Activated B cell treated with CpG ODN at 0.5 μM for 24 hours (primary cell): ENCODE measurements at places on chromosomes 5 and 9. TPM values are rescaled to one million over a fixed set of nuclear protein-coding genes. Genes with fewer than 3 reads are reported as not detected.

- H3K27ac ChIP-seq, result no peak overlapping the region
- no peak overlapping the region for H3K4me3 ChIP-seq
- peaks cover 32% of the 10 kb centered on the region for H3K27me3 ChIP-seq
- H3K36me3 ChIP-seq, result no peaks in the 10 kb centered on the region
Measured at GRCh38 chr5:1763548-1763911, 36.1 kb downstream of the MRPL36 start.

DNA sequence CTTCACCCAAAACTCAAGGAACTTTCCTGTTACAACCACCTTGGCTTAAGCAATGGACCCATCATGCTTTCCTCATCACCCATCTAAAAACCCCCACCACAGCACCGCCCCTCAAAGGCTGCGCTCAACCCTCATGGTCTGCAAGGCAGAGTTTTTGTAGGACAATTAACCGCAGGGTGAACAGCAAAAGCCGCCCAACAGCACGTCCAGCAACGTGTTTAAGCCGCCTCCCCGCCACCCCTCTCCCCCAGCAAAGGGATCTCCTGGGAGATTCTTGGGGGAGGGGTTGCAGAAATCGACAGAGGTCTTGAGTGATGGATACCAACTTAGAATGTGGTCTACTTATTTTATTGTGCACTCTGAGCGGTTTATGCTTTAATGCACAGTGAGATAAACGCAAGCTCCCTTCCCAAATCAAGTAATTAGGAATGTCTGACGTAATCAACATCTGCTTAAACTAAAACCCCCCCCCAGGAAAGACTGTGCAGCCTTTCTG lies 1.9 kb downstream of the ROR2 start:
- H3K36me3 ChIP-seq, result no peaks in the 10 kb centered on the region
- peaks cover 64% of the 10 kb centered on the region for H3K27me3 ChIP-seq
- peaks cover 9% of the 10 kb centered on the region for H3K4me1 ChIP-seq
- no peak overlapping the region for H3K27ac ChIP-seq
- H3K4me3 ChIP-seq, result no peak overlapping the region

- H3K27ac ChIP-seq, result no peak overlapping the region
- no peaks in the 10 kb centered on the region for H3K4me1 ChIP-seq
- H3K27me3 ChIP-seq, result peaks cover 44% of the 10 kb centered on the region
Measured at GRCh38 chr5:73374520-73375190, 73.9 kb downstream of the FOXD1 start.

- H3K4me1 ChIP-seq, result peaks cover 4% of the 10 kb centered on the region
- H3K27ac ChIP-seq, result no peak overlapping the region
- DNase-seq, result no peak
- no peak overlapping the region for H3K4me3 ChIP-seq
- H3K27me3 ChIP-seq, result no peaks in the 10 kb centered on the region
Measured at GRCh38 chr9:114791736-114792135, 14.1 kb downstream of the TNFSF15 start.

GRCh38 chr5:52017567-52017966 lies 634.3 kb downstream of the ISL1 start:
- H3K4me1 ChIP-seq, result no peaks in the 10 kb centered on the region
- no peaks in the 10 kb centered on the region for H3K36me3 ChIP-seq
- H3K27me3 ChIP-seq, result no peaks in the 10 kb centered on the region
- H3K27ac ChIP-seq, result no peak overlapping the region

- no peaks in the 10 kb centered on the region for H3K27me3 ChIP-seq
- no peak overlapping the region for H3K4me3 ChIP-seq
- H3K4me1 ChIP-seq, result peaks cover 1% of the 10 kb centered on the region
Measured at GRCh38 chr5:80275347-80275746, 19.5 kb upstream of the SERINC5 start.

DNA sequence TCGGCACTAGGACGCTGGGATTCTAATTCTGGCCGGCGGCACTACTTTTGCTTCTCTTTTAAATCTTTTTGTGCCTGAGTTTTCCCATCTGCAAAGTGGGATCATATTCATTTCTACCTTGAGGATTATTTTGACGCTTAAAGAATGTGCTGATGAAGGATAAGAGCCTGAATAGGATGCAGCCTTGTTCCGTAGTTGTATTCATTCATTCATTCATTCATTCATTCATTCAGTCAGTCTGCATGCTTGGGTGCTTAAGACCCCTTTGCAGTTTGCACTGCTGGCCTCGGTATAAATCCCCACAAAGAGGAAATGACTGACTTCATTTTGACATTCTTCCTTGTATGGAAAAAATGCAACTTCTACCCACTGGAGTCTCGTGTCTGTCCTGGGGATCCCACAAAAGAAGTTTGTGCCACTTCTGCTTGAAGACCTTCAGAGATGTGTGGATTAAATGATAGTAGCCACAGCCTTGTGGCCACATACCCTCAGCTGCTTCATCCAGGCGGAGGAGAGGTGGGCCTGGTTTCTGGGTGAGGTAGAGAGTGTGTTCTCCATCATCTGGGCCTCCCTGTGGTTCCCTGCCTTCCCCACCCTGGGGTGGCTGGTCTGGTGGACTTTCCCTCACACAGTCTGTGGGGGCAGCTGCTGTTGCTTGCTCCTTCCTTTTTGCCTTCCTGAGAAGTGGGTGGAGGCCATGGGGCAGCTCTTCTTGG lies 62.6 kb downstream of the PPARGC1B start:
- peaks cover 7% of the 10 kb centered on the region for H3K4me1 ChIP-seq
- no peak overlapping the region for H3K27ac ChIP-seq
- no peak overlapping the region for H3K4me3 ChIP-seq
- H3K27me3 ChIP-seq, result no peaks in the 10 kb centered on the region
- no peak for DNase-seq

DNA sequence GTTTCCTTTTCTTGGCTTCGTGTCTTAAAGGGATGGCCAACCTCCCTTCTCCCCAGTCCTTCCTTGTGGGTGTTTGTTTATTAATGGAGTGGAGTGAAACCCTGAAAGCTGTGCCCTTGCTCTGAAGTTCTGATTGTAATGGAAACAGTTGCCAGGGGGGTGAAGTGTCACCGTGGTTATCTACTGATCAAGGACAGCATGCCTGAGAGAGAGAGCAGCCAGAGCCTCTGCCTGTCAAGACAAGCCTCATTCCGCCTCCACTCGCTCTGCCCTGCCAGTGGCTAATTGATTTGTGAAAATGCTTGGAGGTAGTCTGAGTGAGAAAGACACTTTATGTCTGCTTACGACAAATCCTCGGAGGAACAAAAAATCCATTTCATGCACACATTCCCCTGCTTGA lies 143.7 kb upstream of the SLC30A5 start:
- no peak overlapping the region for H3K27ac ChIP-seq
- no peaks in the 10 kb centered on the region for H3K4me1 ChIP-seq
- H3K4me3 ChIP-seq, result no peak overlapping the region
- no peak for DNase-seq
- peaks cover 6% of the 10 kb centered on the region for H3K27me3 ChIP-seq

DNA sequence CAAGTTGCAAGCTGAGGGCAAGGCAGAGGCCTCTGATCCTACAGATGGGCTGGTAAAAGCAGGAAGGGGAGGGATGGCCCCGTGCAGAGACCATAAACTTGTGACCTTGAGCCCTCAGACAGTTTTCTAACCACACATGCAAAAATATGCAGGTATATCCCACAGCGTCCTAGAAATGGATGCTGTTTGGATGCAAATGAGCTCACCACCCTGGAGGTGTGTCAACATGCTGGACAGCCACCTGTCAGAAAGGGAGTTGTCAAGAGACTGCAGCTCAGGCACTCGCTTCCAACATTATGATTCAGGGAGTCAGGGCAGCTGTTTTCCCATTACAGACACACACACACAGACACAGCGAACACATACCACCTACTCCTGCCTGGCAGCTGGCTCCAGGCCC lies 97.3 kb upstream of the PANK3 start:
- DNase-seq, result no peak
- no peaks in the 10 kb centered on the region for H3K4me1 ChIP-seq
- no peak overlapping the region for H3K4me3 ChIP-seq
- no peak overlapping the region for H3K27ac ChIP-seq

GRCh38 chr9:83220730-83221129 lies 157.8 kb upstream of the RASEF start:
- no peak for DNase-seq
- H3K27me3 ChIP-seq, result peaks cover 36% of the 10 kb centered on the region
- H3K36me3 ChIP-seq, result no peaks in the 10 kb centered on the region
- H3K4me1 ChIP-seq, result peaks cover 7% of the 10 kb centered on the region

DNA sequence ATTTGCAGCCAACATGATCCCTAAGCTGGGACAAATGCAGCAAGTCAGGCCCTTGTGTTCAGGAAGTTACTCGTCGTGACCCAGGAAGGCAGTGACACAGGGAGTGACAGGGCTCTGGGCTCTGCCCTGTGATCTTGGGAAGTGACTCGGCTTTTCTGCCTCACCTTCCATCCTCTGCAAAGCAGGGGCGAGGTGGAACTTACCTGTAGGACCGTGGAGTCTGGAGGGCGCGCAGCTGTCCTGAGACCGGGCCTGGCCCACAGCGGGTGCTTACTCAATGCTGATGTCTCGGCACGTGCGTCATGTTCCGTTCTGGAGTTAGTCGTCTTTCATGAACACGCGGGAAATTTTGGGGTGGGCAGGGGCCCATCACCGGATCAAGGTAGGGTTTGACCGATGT lies 22.8 kb upstream of the LPCAT1 start:
- H3K4me1 ChIP-seq, result peaks cover 11% of the 10 kb centered on the region
- DNase-seq, result peak; percentile 13
- no peaks in the 10 kb centered on the region for H3K36me3 ChIP-seq
- no peak overlapping the region for H3K4me3 ChIP-seq

The HTR1A gene
- not detected in 2 replicates for total RNA-seq

The PALM2AKAP2 gene
- not detected in 2 replicates for total RNA-seq

The CCNO gene
- not detected in 2 replicates for total RNA-seq
